CD4-positive, alpha-beta T cell (primary cell): ENCODE measurements at places on chromosomes 12 and 14.

DNA sequence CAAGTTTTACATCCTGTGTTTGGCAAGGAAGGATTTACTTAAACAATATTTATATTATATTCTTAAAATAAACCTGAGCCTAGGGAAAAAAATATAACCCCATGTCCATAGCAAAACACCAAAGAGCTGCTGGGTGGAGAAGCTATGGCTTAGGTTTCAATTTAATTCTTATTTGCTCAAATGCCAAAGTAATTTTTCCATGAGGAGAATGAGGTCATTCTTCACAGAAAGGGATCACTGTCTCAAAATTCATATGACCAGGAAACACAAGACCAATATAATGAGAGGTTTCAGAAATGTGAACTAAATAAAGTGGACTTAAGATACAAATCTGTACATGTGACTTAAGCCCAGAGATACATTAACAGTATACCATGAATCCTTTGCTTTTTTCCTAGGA lies 195.0 kb downstream of the PHLDA1 start:
- H3K27ac ChIP-seq: no peak overlapping the region
- H3K4me3 ChIP-seq: no peak overlapping the region
- H3K4me1 ChIP-seq: no peaks in the 10 kb centered on the region
- no peak for DNase-seq
- no peaks in the 10 kb centered on the region for H3K36me3 ChIP-seq
- H3K27me3 ChIP-seq: no peaks in the 10 kb centered on the region

DNA sequence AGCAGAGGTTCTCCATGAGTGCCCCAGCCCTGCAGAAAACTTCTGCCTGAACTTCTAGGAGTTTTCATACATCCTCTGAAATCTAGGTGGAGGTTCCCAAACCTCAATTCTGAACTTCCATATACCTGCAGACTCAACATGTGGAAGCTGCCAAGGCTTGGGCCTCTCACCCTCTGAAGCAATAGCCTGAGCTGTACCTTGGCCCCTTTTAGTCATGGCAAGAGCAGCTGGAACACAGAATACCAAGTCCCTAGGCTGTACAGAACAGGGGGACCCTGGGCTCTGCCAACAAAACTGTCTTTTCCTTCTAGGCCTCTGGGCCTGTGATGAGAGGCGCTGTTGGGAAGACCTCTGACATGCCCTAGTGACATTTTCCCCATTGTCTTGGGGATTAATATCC lies 494.3 kb upstream of the FOXG1 start:
- no peak overlapping the region for H3K27ac ChIP-seq
- H3K27me3 ChIP-seq: no peaks in the 10 kb centered on the region
- H3K4me1 ChIP-seq: no peaks in the 10 kb centered on the region
- no peak for DNase-seq
- H3K36me3 ChIP-seq: no peaks in the 10 kb centered on the region

- H3K36me3 ChIP-seq: no peaks in the 10 kb centered on the region
- H3K27me3 ChIP-seq: peaks cover 33% of the 10 kb centered on the region
- no peak for DNase-seq
- peaks cover 28% of the 10 kb centered on the region for H3K4me1 ChIP-seq
- H3K27ac ChIP-seq: no peak overlapping the region
Observed at GRCh38 chr12:131831635-131832041, 3.4 kb downstream of the MMP17 start.

DNA sequence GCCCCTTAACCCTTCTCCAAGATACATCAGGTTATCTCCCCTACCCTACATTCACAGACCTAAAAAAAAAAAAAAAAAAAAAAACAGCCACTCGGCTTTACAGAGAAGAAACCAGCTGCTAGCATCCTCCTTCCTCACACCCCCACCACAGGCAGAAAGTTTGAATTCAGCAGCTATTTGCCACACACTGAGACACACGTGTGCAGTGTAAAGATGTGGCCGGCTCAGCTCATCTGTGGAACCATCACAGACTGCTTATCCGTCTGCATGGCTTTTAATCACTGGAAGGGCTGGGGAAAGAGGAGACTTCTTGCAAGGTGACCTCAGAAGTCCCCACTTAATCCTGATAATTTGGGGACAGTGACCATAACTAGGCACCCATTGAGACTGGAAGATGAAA lies 50.0 kb downstream of the VWF start:
- H3K4me1 ChIP-seq: peaks cover 18% of the 10 kb centered on the region
- no peak for DNase-seq
- no peak overlapping the region for H3K27ac ChIP-seq

DNA sequence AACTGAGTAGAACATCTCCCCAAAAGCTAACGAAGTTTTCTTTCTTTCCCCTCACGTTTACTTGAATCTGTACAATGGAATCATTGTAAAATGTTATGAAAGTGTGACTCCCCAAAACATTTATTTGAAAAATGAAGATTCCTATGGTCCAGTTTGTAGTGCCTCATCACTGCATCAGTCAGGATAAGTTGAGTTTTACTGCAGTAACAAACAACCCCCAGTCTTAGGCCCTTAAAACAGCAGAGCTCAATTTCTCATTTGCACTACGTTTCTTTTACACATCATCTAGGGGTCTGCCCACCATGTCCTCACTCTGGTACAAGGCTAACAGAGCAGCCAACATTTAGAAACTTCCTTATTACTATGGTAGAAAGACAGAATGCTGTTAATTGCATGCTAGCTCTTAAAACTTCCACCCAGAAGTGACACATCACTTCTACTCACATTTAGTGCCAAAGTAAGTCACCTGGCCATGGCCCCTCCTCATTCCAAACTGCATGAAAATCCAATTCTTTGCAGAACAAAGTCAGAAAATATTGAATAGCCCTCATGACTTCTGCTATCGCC lies 546.4 kb downstream of the MED13L start:
- H3K4me1 ChIP-seq: no peaks in the 10 kb centered on the region
- H3K27ac ChIP-seq: no peak overlapping the region
- no peak for DNase-seq
- H3K4me3 ChIP-seq: no peak overlapping the region
- no peaks in the 10 kb centered on the region for H3K27me3 ChIP-seq

DNA sequence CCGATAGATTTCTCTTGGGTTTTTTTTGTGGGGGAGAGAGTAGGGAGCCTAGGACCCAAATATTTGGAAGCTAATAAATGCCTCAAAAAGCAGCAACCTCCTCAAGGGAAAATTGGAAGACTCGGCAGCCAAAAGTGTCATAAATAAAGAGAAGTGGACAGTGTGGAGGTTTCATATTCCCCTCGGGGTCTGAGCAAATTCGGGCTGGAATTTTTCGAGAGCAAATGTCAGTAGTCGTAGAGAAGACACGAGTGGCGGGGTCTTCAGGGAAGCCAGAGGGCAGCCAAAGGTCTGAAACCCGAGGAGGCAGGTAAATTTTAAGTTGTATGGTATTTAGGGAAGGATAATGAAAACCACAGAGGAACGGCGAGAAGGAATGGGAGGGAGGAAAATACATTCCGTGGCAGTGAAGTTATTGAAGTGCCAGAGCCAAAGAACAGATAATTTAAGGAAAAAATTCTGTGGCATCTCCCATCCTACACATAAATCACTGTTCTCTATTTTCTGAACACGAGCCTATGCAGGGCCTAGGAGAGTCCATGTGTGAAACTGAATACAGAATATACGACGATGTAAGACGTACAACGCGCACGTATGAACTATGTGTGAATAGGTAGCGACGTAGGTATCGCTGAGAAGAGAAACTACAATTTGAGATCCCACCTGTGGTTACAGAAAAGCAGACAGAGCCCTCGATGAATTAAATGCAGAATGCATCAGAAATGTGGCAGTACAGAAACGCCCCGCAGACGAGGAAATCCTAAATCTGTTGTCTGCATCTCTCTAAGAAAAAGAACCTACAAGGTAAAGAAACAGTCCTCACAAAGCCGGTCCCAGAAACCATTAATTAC lies 12.9 kb downstream of the BCL11B start:
- peak overlapping the region; percentile 97 for H3K27ac ChIP-seq
- peaks cover 97% of the 10 kb centered on the region for H3K4me1 ChIP-seq
- H3K27me3 ChIP-seq: no peaks in the 10 kb centered on the region

GRCh38 chr12:65634061-65634460 lies 190.2 kb upstream of the HMGA2 start:
- H3K27me3 ChIP-seq: no peaks in the 10 kb centered on the region
- no peak overlapping the region for H3K4me3 ChIP-seq
- no peak overlapping the region for H3K27ac ChIP-seq
- H3K36me3 ChIP-seq: no peaks in the 10 kb centered on the region

- no peak for DNase-seq
- no peak overlapping the region for H3K4me3 ChIP-seq
- H3K36me3 ChIP-seq: no peaks in the 10 kb centered on the region
- no peaks in the 10 kb centered on the region for H3K27me3 ChIP-seq
Observed at GRCh38 chr14:81326451-81326850, 73.7 kb downstream of the STON2 start.

- H3K4me3 ChIP-seq: no peak overlapping the region
- H3K27me3 ChIP-seq: no peaks in the 10 kb centered on the region
- no peak overlapping the region for H3K27ac ChIP-seq
- H3K4me1 ChIP-seq: no peaks in the 10 kb centered on the region
- no peaks in the 10 kb centered on the region for H3K36me3 ChIP-seq
Observed at GRCh38 chr14:95388699-95389098, 69.0 kb upstream of the CLMN start.
